ENCODE measurements at places on chromosomes 4 and X. TPM values are rescaled to one million over a fixed set of nuclear protein-coding genes. Genes with fewer than 3 reads are reported as not detected.

Gene AFF2
- 0.72 TPM for total RNA-seq

Gene SMC1A
- total RNA-seq: 32.0 TPM

Gene TMEM192
- total RNA-seq: 15.1 TPM

Gene MYL5
- 6.9 TPM for total RNA-seq

Gene MMGT1
- total RNA-seq: 32.4 TPM

Gene RNF150
- total RNA-seq: 1.1 TPM

Gene MAOA
- total RNA-seq: 1.0 TPM

Gene TLR3
- 1.7 TPM for total RNA-seq

Gene UVSSA
- 15.5 TPM for total RNA-seq

Gene SERTM2
- total RNA-seq: 0.57 TPM

Gene CSAG1
- total RNA-seq: not detected

Gene SUPT20HL2
- 0.43 TPM for total RNA-seq

Gene FHL1
- total RNA-seq: 69.3 TPM

Gene AFM
- not detected for total RNA-seq

Gene WDR17
- 0.66 TPM for total RNA-seq

Gene TMEM255A
- total RNA-seq: not detected
